Left lobe of liver (tissue), 2 donors: ENCODE measurements at places on chromosomes 6 and 20. TPM values are rescaled to one million over a fixed set of nuclear protein-coding genes. Genes with fewer than 3 reads are reported as not detected.

Gene CRIP3
- total RNA-seq = 8.4 TPM

Gene SPTLC3
- 24.5 TPM for total RNA-seq

Gene EPPIN
- not detected for total RNA-seq

Gene CRISP3
- total RNA-seq = 0.13 TPM

Gene APCDD1L
- total RNA-seq = 0.13 TPM

Gene IYD
- total RNA-seq = 28.2 TPM

Gene AARS2
- 7.7 TPM for total RNA-seq

Gene GABRR1
- not detected for total RNA-seq

Gene CALHM5
- total RNA-seq = 0.20 TPM

Gene CDC40
- 11.1 TPM for total RNA-seq

Gene UBE2J1
- total RNA-seq = 16.0 TPM

Gene RSPO3
- total RNA-seq = 1.6 TPM

Gene RAB23
- 2.5 TPM for total RNA-seq

Gene HSPA12B
- 1.4 TPM for total RNA-seq

Gene GRM1
- total RNA-seq = not detected

Gene LKAAEAR1
- total RNA-seq = not detected

Gene FOXQ1
- total RNA-seq = 0.35 TPM

Gene CFAP206
- total RNA-seq = not detected

Gene MACROD2
- 3.7 TPM for total RNA-seq

Gene MYT1
- total RNA-seq = not detected

Gene ESF1
- total RNA-seq = 4.2 TPM

Gene BTN1A1
- total RNA-seq = not detected

Gene BFSP1
- 0.10 TPM for total RNA-seq

Gene LY6G6D
- total RNA-seq = not detected

Gene TXLNB
- 0.10 TPM for total RNA-seq

Gene MYB
- 0.18 TPM for total RNA-seq

Gene PBX2
- 26.7 TPM for total RNA-seq

Gene NKAIN2
- not detected for total RNA-seq

Gene XKR7
- total RNA-seq = not detected

Gene EPB41L1
- 5.0 TPM for total RNA-seq

Gene LAMA4
- 2.8 TPM for total RNA-seq

Gene CCR6
- total RNA-seq = not detected

Gene HLA-DQB2
- 0.28 TPM for total RNA-seq

Gene IL17F
- total RNA-seq = not detected

Gene SAMD10
- total RNA-seq = 3.5 TPM

Gene TRIM40
- not detected for total RNA-seq

Gene VNN1
- 74.8 TPM for total RNA-seq

Gene PTPRK
- 38.2 TPM for total RNA-seq

Gene SLC13A3
- total RNA-seq = 7.1 TPM

Gene VSX1
- total RNA-seq = 0.18 TPM

Gene OXT
- 8.4 TPM for total RNA-seq

Gene SALL4
- 1.3 TPM for total RNA-seq

Gene BMP7
- total RNA-seq = 0.38 TPM

Gene GNAS-AS1
- 0.35 TPM for total RNA-seq
